ENCODE measurements at places on chromosomes 5 and 9.
A peak's percentile ranks its signal among the peaks of the same experiment; 100 is the strongest.

- no peak for DNase-seq
Measured at GRCh38 chr9:121141706-121142105, 60.0 kb downstream of the RAB14 start.

DNA sequence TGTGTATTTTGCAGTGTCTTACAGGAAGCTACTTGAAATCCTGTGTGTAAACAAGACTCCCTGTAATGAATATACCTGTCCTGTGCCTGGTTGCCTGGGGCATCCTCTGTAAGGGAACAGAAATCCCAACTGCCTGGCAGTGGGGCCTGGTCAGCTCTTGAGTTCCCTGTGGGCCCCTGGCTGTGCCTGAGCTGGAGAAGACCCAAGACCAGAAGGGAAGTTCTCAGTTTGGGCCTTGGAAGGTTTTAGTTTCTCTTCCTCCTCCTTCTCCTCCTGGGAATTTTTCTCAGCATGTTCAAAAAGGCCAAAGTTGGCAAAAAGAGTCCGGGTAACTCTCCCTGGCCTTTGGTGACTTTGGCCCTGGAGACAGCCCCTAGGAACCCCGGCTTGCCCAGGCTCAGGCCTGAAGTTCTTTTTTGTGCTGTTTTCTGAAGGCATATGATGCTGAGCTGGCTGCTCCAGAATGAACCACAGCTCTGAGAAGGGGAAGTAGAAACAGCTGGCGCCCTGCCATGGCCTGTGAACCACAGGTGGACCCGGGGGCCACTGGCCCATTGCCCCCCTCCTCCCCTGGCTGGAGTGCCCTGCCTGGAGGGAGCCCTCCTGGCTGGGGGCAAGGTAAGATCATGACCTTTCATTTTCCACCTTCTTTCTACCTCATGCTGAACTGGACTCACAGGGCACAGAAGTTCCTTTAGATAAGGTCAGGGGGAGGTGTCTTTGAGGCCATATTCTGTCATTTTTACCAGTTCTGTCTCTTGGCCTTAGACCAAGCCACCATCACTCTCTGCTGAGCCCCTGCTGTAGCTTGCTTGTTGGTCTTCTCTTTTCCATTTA is 5.8 kb downstream of the TMEM268 start:
- DNase-seq: peak; percentile 87

DNA sequence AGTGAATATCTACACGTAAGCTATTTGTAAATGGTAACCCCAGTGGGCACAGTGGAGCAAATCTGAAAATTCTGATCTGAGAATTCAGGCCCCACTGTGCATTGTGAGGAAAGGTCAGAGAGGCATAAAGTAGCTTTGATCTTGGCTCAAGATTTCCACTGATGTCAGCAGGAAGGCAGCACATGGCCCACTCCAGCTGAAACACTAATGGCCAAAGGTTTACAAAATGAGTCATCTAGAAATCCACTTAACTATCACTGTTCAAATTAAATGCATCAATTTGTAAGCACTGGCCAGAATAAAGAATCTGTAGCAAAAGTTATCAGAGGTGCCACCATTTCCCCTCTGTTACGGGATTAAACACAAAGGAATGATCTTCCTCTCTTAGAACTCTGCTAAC is 191.6 kb downstream of the C9orf152 start:
- DNase-seq: no peak

DNA sequence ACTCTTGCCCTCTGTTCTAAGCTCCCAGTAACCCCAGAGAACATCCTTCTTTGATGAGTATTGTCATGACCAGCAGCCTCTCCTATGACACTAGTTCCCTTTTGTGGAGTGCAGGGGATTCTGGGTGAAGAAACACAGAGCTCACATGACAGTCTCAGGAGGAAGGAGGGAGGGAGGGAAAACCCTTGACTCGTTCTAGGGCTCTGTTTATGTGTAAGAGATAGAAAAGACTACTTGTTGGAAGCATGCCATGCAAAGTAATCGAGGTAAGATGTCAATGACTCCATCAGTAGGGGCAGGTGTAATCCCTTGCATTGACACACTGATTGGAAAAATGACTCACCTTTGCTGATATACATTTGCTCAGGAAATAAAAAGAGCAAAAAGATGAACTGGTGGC is 190.2 kb upstream of the ELL2 start:
- DNase-seq: no peak

- no peak for DNase-seq
Measured at GRCh38 chr9:100196215-100196614, 97.2 kb downstream of the INVS start.

GRCh38 chr9:79583952-79584654 is 12.3 kb downstream of the TLE4 start:
- no peak for DNase-seq

DNA sequence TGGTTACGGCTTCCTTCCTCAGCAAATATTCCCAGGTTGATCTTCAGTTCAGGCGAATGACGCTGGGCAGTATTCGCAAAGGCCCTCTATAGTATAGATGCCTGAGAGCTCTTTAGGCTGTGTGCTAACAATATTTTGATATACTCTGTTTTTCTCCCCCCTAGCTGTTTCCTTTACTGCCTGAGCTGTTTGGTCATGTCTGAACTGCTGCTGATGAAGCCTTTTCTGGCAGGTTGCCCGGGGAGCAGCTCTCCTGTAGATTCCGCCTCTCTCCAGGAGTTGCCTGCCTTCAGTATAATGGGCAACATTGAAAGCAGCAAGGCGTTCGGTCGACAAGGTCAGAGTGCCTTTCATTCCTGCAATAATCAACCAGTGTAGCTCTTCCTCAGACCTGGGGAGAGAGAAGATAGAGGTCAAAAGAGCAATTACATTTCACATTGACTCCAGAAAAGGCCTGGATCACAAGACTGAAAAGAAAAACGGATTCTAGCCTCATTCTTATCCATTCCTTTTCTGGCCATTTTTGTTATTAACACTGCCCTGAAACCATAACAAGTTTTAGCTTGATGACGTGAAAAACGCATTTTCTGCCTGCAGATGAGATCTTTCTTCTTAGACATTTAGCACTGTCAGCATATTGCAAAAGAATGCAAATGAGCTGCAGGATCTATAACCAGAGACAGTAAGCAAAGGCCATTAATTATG is 60.1 kb upstream of the ZNF608 start:
- no peak for DNase-seq

- no peak for DNase-seq
Measured at GRCh38 chr5:82470185-82470994, 192.2 kb upstream of the RPS23 start.

DNA sequence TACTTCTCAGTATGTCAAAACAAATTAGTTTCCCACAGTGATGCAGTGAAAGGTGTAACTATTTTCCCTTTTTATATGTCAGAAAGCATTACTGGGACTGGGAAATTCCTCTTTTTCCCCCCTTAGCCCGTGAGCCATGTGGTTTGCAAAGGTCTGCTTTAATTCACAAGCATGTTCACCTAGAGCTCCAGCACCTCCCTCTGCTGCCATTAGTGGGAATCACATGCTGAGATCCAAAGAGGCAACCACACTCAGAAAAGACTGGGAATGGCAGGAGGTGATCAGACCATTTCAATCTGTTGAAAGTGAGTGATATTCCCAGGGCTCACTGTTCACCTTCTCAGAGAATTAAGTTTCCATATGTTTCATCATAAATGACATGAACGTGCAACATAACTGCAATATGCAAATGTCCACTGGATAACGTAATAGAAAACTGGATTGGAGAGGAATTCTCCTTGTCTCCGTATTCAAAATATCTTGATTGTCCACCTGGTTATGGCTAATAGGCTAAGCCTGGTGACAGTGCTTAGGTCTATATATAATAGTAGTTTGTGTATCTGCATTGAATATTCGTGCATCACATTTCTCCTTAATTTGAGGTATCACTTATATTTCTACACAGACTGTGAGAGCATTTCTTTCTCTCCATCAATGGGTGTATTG is 703.5 kb upstream of the WWC1 start:
- no peak for DNase-seq

Measured in NAMALWA (cell line).